ENCODE measurements at places on chromosomes 7 and 10.

DNA sequence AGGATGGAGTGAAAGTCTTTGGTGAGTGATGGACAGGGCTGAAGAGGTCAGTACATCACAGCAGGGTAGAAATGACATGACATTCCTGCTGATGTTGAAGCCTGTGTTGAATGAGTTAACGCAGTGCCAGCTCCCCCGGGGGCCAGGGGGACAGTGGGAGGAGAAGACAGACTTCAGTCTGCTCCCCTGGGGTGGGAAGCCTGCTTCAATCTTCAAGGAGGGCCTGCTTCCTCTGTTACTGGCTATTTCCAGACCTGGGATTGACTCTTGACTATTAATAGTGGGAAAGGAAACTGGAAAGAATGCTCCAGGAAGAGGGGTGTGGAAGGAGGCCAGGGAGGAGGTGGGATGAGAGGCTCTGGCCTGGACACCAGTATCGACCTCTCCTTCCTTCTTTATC is 27.2 kb downstream of the PODXL start:
- DNase-seq: no peak

- DNase-seq: no peak
Measured at GRCh38 chr10:125123476-125124114, 36.8 kb downstream of the CTBP2 start.

- no peak for DNase-seq
Measured at GRCh38 chr10:60230892-60231291, 158.8 kb downstream of the ANK3 start.

DNA sequence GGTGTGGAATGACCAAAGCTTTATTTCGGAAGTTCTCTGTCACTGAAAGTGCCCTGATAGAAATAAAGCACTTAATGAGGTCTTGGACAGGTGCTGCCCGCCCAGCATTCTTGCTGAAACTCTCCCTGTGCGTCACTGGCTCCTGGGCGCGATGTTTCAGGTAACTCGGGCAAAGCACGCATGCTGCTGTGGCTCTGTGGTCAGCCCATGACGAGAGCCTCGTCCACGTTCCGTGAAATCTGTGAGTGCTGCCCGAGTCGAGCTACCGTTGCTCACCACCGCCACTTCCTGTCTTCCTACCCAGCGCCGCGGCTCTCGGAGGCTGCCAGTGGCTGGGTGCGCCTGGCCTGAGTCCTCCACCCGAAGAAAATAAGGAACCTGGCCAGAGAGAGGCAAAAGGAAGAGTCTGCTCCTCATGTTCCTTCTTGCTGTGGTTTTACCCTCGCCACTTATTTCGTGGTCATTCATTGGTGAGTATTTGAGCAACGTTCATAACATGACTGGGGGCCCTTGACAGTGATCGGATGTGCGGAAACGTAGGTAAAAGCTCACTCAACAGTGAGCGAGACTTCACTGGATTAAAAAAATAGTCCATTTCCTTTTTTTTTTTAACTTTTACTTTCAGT is 95.5 kb downstream of the MAP3K8 start:
- DNase-seq: peak; percentile 76

- DNase-seq: no peak
Measured at GRCh38 chr7:17152721-17153120, 145.7 kb upstream of the AHR start.

DNA sequence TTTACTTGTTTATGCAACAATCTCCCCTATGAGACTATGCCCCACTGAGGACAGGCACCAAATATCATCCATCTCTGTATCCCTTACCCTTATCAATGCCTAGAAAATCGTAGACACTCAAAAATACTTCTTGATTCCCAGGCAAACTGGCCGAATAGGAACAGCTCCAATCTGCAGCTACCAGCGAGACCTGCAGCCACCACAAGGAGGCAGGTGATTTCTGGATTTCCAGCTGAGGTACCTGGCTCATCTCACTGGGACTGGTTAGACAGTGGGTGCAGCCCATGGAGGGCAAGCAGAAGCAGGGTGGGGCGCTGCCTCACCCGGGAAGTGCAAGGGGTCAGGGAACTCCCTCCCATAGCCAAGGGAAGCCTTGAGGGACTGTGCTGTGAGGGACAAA is 10.8 kb upstream of the PPP1R3C start:
- no peak for DNase-seq

- no peak for DNase-seq
Measured at GRCh38 chr10:26022831-26023230, 88.8 kb downstream of the MYO3A start.
